Activated CD4-positive, alpha-beta T cell treated with anti-CD3 and anti-CD28 coated beads, Interleukin-2, amount 10 ng/mL, durations not matched to agents 7 days and 5 days (primary cell): ENCODE measurements at places on chromosomes 1 and 21.

- no peaks in the 10 kb centered on the region for H3K4me1 ChIP-seq
- no peak for DNase-seq
- H3K4me3 ChIP-seq, result no peak overlapping the region
- H3K27me3 ChIP-seq, result no peaks in the 10 kb centered on the region
- H3K27ac ChIP-seq, result no peak overlapping the region
Observed at GRCh38 chr1:228264090-228264829, 56.4 kb downstream of the OBSCN start.

GRCh38 chr21:46304955-46305354 lies 18.7 kb downstream of the C21orf58 start:
- H3K4me3 ChIP-seq, result no peak overlapping the region
- H3K4me1 ChIP-seq, result peaks cover 2% of the 10 kb centered on the region
- DNase-seq, result no peak
- H3K27me3 ChIP-seq, result no peaks in the 10 kb centered on the region
- H3K27ac ChIP-seq, result no peak overlapping the region

DNA sequence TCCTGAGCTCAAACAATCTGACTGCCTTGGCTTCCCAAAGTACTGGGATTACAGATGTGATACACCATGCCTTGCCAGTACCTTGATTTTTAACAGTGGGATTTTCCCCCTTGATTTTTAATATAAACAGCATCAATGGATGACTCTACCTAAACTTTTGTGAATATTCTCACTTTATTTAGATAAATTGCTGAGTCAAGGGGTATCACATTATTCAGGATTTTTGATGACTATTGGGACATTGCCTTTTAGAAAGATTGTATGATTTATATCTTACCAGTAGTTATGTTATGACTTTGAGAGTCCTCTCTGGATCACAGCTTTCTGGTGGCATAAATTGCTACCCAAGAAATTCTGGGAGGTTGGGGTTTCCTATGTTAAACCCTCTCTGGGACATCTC lies 112.5 kb upstream of the SPAG17 start:
- no peaks in the 10 kb centered on the region for H3K27me3 ChIP-seq
- H3K4me1 ChIP-seq, result no peaks in the 10 kb centered on the region
- DNase-seq, result no peak
- no peaks in the 10 kb centered on the region for H3K36me3 ChIP-seq
- no peak overlapping the region for H3K27ac ChIP-seq

DNA sequence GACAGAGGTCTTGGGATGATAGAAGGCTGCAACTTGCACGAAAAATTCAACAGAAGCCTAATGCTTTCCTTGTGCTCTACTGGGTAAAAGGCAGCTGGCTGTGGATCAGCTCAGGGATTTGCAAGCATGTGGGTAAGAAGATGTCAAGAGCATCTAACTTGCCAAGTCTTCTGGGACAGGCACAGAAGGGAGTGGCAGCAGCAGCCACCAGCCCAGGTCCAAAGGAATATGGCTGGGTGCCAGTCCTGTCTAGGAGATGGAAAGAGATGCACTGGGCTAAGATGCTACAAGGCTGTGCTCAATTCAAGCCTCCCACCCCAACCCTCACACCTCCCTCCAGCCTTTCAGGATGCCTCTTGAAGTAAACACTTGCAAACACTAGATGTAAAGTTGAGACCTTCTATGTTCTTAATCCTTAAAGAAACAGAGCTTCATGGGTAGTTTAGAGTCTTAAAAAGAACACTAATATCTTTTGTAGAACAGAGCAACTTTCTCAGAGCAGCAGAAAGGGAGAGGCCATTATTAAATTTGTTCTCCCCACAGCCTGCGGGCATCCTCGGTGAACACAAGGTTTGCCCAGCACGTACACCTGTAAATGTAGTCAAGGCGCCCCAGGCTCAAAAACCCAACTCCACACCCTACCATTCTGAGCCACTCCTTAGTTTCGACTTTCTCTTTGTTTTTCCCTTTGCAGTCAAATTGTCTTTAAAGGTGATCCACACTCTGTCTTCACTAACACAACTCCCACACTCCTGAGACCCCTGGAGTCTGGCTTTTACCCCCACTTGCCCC lies 64.6 kb upstream of the BCAR3 start:
- no peak overlapping the region for H3K27ac ChIP-seq
- DNase-seq, result no peak
- H3K4me1 ChIP-seq, result peaks cover 24% of the 10 kb centered on the region
- peaks cover 3% of the 10 kb centered on the region for H3K27me3 ChIP-seq

GRCh38 chr1:202205523-202206190 lies 12.1 kb downstream of the LGR6 start:
- H3K36me3 ChIP-seq, result no peaks in the 10 kb centered on the region
- peaks cover under 1% of the 10 kb centered on the region for H3K27me3 ChIP-seq
- no peak overlapping the region for H3K27ac ChIP-seq
- no peak overlapping the region for H3K4me3 ChIP-seq
- DNase-seq, result no peak

GRCh38 chr1:109822749-109823542 lies 59.2 kb upstream of the EPS8L3 start:
- peak overlapping the region; percentile 10 for H3K27ac ChIP-seq
- no peak overlapping the region for H3K4me3 ChIP-seq
- peaks cover 43% of the 10 kb centered on the region for H3K4me1 ChIP-seq
- DNase-seq, result no peak
- H3K36me3 ChIP-seq, result no peaks in the 10 kb centered on the region

GRCh38 chr1:218366322-218367052 lies 21.4 kb downstream of the TGFB2 start:
- H3K4me1 ChIP-seq, result no peaks in the 10 kb centered on the region
- no peak overlapping the region for H3K27ac ChIP-seq
- H3K36me3 ChIP-seq, result no peaks in the 10 kb centered on the region
- peaks cover 2% of the 10 kb centered on the region for H3K27me3 ChIP-seq

GRCh38 chr1:226617109-226617508 lies 68.5 kb downstream of the STUM start:
- H3K27me3 ChIP-seq, result peaks cover 5% of the 10 kb centered on the region
- H3K36me3 ChIP-seq, result no peaks in the 10 kb centered on the region
- DNase-seq, result no peak
- H3K4me1 ChIP-seq, result no peaks in the 10 kb centered on the region

DNA sequence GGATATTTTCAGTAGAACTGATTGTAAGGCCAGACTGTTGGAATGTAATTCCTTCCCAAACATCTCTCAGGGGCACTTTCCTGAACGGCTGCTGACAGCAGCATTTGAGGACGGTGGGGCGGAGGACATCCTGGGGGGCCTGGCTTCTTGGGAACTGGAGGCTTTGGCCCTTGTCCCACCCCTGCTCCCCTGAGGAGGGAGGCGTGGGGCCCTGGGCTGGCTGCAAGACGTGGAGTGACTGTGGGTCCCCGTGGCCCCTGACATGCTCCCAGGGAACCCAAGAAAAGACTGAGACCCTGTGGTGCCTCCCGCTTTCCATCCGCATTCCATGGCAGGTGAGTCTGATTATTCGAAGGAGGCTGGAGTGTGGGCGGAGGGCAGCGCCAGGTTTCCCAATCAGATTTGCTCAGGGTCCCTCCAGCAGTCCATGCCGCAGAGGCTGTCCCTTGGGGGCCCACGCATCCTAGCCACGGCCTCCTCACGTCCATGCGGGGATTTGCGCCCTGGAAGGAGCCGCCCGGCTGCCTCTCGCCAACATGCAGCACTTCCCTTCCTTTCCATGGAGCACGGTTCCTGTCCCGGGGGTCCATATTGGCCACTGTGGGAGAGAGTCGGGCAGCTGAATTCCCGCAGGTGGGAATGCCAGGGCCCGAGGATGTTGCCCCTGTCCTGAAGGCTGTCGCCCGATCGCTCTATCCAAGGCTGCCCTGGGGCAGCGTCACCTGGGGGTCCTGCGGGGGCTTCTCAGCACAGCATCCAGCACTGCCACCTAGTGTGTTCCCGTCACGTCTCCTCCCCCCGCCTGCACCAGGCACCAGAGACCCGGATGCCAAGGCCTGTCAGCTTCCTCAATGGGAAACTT lies 69.0 kb downstream of the FAAP20 start:
- H3K36me3 ChIP-seq, result no peaks in the 10 kb centered on the region
- no peak overlapping the region for H3K4me3 ChIP-seq
- no peak for DNase-seq
- no peak overlapping the region for H3K27ac ChIP-seq

DNA sequence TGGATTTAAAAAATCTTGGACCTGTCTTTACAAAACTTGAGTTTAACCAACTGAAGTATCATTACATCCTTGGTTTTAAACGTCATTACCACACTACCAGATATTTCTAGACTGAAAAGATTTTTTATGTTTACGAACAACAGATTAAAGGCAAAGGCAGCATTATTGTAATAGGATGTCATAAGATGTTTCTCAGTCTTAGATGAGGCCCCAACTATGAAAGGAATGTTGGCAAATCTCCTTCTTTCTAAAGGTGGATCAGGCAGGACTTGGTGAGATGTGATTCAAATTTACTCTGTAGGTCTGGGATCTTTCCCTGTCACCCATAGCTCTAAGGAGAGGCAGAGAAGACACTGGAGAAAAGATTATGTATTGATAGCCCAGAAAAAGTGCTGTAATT lies 417.9 kb downstream of the PTBP2 start:
- no peak overlapping the region for H3K27ac ChIP-seq
- no peaks in the 10 kb centered on the region for H3K27me3 ChIP-seq
- peaks cover 3% of the 10 kb centered on the region for H3K4me1 ChIP-seq
- DNase-seq, result no peak
- no peak overlapping the region for H3K4me3 ChIP-seq

- no peaks in the 10 kb centered on the region for H3K36me3 ChIP-seq
- H3K27ac ChIP-seq, result no peak overlapping the region
- peak; percentile 50 for DNase-seq
- H3K27me3 ChIP-seq, result no peaks in the 10 kb centered on the region
Observed at GRCh38 chr1:62082456-62083363, 111.9 kb upstream of the L1TD1 start.

- H3K27me3 ChIP-seq, result no peaks in the 10 kb centered on the region
- H3K36me3 ChIP-seq, result peaks cover 4% of the 10 kb centered on the region
- peak; percentile 58 for DNase-seq
- peak within 1 kb of the TSS; percentile 94 for H3K4me3 ChIP-seq
Observed at GRCh38 chr1:61741711-61742619, at the start of gene PATJ. PATJ (plus strand) TSS chr1:61742480; CDS start chr1:61762893, 20,413 bp downstream.

DNA sequence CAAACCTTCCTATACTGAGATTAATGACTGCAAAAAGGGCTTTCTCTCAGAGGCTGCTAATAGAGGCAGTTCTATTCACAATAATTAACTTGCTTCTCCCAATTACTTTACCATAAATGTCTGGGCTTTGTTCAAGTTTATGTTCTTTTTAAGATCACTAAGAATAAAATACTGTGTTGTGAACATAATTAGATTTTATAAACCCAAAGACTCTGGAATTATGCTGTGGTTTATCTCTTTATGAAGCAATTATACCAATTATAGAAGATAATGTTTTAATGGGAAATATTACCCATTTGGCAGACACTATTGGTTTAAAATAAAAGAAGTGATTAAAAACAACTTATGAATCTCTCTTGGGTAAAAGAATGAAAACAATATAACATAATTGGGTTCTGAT lies 43.5 kb upstream of the IL12RB2 start:
- DNase-seq, result no peak
- H3K4me1 ChIP-seq, result peaks cover 29% of the 10 kb centered on the region
- H3K36me3 ChIP-seq, result peaks cover 2% of the 10 kb centered on the region
- H3K27me3 ChIP-seq, result no peaks in the 10 kb centered on the region
- no peak overlapping the region for H3K4me3 ChIP-seq

DNA sequence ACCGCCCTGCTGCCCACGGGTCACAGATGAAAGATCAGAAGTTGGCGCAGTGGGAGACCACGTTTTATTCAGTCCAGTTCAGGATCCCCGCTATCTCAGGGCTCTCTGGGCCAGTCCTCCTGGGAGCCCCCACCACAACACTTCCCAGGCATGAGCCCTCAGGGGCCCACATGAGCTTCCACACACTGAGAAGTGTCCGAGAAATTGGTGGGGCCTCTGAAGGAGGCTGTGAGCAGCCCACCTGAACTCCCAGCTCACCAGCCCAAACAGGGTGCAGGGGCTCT lies 12.1 kb downstream of the TRIM46 start:
- H3K36me3 ChIP-seq, result peaks cover 7% of the 10 kb centered on the region
- H3K27me3 ChIP-seq, result no peaks in the 10 kb centered on the region
- peaks cover 9% of the 10 kb centered on the region for H3K4me1 ChIP-seq
- no peak overlapping the region for H3K4me3 ChIP-seq
- H3K27ac ChIP-seq, result no peak overlapping the region

DNA sequence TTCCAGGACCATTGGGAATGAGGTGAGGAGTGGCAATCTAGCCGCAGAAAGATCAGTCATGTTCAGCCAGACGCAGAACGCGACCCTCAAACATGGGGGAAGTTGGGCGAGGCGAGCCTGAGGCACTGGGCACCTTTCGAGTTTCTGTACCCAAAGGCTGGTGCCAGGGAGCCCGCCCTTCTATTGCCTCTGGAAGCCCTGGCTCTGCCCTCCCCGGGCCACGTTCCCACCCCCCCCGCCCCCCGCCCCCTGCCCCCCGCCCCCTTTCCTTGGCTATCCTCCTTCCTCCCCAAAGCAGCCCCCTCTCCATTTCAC lies 2.2 kb upstream of the ZBTB7B start:
- H3K4me1 ChIP-seq, result peaks cover 46% of the 10 kb centered on the region
- H3K27ac ChIP-seq, result peak overlapping the region; percentile 91
- no peak for DNase-seq
- H3K27me3 ChIP-seq, result no peaks in the 10 kb centered on the region

DNA sequence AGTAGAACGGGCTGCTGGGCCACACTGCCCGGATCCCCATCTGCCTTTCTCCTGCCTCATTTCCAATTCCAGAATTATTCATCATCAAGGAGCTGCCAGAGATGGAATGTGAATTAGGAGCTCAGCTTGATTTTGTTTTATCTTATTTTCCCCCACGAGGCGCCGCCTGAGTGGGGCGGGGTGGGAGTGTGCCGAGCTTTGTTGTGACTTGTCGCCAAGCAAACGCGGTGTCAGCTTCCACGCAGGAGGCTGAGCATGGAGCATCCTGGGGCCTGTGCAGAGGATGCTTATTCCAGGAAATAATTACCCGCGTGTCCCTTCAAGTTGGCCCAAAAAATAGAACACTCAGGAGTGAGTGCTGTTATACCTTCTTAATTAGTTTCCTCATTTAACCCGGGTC lies 91.2 kb downstream of the HMGB4 start:
- H3K4me3 ChIP-seq, result no peak overlapping the region
- no peaks in the 10 kb centered on the region for H3K4me1 ChIP-seq
- no peak overlapping the region for H3K27ac ChIP-seq
- H3K36me3 ChIP-seq, result no peaks in the 10 kb centered on the region
- H3K27me3 ChIP-seq, result no peaks in the 10 kb centered on the region

DNA sequence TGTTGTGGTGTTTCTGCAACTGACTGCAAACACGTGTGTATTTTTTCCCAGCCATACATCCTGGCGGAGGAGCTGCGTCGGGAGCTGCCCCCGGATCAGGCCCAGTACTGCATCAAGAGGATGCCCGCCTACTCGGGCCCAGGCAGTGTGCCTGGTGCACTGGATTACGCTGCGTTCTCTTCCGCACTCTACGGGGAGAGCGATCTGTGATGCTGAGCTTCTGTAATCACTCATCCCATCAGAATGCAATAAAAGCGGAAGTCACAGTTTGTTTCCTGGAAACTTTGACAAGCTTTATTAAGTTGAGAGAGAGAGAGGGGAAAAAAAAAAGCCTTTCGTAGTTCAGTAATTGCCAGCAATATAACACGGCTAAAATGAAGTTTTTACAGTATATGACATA lies 32.7 kb upstream of the MTR start:
- peaks cover 4% of the 10 kb centered on the region for H3K4me1 ChIP-seq
- H3K27me3 ChIP-seq, result peaks cover 3% of the 10 kb centered on the region
- no peaks in the 10 kb centered on the region for H3K36me3 ChIP-seq
